ENCODE measurements at places on chromosomes 5 and 9. TPM values are rescaled to one million over a fixed set of nuclear protein-coding genes. Genes with fewer than 3 reads are reported as not detected.

The GPX3 gene
- 3.1 TPM for total RNA-seq

The CCDC192 gene
- not detected for total RNA-seq

The AK8 gene
- 0.73 TPM for total RNA-seq

The FOXD4L4 gene
- not detected for total RNA-seq

The C5 gene
- 5.1 TPM for total RNA-seq

The FBP2 gene
- under 0.01 TPM for total RNA-seq

The IFNA4 gene
- not detected for total RNA-seq

The CTNNAL1 gene
- total RNA-seq: 69.8 TPM

The CDC25C gene
- 11.9 TPM for total RNA-seq

The SPATA31C1 gene
- total RNA-seq: not detected

The CYLC2 gene
- total RNA-seq: not detected

The WNK2 gene
- total RNA-seq: not detected

The NSUN2 gene
- 54.2 TPM for total RNA-seq

The PCDHB13 gene
- under 0.01 TPM for total RNA-seq

Measured in subcutaneous preadipocyte (primary cell).